Stimulated activated CD4-positive, alpha-beta T cell treated with anti-CD3 and anti-CD28 coated beads, Interleukin-1b, Interleukin-23, amount 100 ng/mL, for 1 hour (primary cell): ENCODE measurements at places on chromosomes 16 and 17.

GRCh38 chr16:75742424-75743047 lies 16.2 kb upstream of the CPHXL start:
- no peak for DNase-seq

DNA sequence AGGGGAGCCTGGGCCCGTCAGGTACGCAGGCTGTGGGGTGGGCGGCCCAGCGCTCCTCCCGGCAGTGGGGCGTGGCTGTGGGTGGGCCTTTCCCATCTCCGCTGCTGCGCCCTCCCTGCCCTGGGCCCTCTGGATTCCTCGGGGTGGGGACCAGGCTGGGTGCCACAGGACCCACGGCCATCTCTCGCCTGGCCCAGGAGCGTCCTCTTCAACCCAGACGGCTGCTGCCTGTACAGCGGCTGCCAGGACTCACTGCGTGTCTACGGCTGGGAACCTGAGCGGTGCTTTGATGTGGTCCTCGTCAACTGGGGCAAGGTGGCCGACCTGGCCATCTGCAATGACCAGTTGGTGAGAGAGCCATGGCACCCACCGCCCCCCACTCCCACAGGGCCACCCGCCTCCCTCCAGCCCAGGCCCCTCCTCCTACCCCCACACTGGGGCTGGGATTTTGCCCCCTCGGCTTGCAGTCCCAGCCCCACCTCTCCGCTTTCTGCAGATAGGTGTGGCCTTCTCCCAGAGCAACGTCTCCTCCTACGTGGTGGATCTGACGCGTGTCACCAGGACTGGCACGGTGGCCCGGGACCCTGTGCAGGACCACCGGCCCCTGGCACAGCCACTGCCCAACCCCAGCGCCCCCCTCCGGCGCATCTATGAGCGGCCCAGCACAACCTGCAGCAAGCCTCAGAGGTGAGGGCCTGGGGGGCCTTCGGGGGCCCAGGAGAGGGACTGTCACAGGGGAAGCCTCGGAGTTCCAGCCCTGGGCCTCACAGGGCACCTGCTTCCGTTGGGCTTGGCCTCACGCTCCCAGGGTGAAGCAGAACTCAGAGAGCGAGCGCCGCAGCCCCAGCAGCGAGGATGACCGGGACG lies 17.2 kb downstream of the KATNB1 start:
- no peak for DNase-seq

GRCh38 chr17:66508896-66509844 lies 206.8 kb downstream of the PRKCA start:
- no peak for DNase-seq

GRCh38 chr17:59829217-59830006 lies 63.3 kb downstream of the TUBD1 start:
- DNase-seq = no peak

- no peak for DNase-seq
Observed at GRCh38 chr16:86910161-86910769, 331.9 kb downstream of the FOXL1 start.

DNA sequence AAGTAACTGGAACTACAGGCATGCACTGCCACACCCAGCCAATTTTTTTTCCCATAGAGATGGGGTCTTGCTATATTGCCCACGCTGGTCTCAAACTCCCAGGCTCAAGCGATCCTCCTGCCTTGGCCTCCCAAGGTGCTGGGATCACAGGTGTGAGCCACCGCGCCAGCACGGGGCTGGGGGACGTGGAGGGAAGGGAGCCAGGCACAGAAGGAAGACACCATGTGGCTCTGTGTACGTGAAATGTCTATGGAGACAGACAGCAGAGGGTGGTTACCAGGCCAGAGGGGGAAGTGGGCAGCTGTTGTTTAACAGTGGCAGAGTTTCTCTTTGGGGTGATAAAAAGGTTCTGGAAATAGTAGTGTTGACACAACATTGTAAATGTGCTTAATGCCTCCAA lies 4.6 kb upstream of the PIEZO1 start:
- no peak for DNase-seq
